ENCODE measurements at places on chromosomes 2 and 18.

DNA sequence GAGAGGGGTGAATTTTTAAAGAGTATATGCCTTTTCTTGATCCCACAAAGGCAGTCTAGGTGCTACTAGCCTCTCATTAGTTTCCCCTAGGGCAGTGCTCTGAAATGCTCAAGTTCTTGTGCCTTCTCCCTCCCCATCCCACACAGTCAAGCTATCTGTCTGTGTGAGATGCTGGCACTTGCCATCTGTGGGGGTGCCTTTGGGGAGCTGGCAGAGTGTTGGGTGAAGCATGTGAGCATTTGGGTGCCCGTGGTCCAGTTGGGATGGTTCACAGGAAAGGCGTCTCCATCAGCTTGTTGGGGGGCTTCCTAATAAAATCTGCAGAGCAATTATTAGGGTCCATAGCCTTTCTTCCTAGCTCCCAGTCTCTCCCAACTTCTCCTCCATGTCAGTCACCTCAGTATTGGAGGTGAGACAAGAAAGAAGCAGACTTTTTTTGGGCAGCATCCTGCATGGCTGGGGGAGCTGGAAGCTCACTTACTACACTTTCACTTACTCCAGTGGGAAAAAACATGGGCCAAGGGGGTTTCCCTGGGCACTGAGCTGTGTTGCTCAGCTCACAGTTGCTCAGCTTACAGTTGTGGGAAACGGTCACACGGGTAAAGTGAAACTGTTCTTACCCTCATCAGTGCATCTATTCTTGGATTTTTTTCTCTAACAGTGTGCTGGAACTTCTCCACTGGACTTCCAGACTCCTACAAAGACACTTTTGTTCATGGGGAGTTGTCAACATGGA is 29.3 kb downstream of the COLEC11 start:
- DNase-seq = no peak

GRCh38 chr2:24076849-24077534 is 866 bp upstream of the SF3B6 start:
- no peak for DNase-seq

DNA sequence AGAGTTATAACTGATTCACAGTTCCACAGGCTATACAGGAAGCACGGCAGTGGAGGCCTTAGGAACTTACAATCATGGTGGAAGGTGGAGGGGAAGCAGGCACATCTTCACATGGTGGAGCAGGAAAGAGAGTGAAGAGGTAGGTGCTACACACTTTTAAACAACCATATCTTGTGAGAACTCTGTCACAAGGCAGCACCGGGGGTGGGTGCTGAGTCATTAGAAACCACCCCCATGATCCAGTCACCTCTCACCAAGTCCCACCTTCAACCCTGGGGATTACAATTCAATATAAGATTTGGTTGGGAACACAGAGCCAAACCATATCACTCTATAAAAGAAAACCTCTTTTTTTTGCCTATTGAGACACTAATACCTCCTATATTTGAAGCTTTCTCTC is 1108.5 kb upstream of the CDH2 start:
- DNase-seq = no peak

DNA sequence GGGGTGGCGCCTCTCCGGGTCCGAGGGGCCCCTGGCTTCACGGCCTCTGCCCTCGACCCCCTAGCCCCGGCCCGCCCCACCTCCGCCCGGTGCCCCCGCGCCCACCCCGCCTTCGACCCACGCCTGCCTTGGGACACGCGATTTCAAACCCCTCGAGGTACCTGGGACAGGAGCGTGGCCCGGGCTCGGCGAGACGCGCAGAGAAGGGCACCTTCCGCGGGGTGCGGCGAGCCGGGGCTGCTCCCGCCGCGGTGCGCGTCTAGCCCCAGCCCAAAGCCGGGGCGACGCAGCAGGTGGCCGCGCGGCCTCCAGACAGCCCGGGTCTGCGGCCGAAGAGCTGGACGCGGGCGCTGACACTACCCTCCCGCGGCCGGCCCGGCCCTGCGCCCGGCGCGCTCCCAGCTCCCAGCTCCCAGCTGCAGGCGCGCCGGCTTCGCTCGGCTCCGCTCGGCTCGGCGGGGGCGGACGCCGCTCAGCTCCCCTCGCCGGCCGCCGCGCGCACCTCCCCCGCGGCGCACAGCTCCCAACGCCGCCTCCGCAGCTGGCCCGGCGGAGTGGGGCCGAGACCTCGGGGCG is at the start of gene CRACDL:
Gene CRACDL (minus strand): TSS at position 449 of the 576 bp plus-strand sequence. CDS start 89,425 bp downstream, outside the sequence.
- no peak for DNase-seq

Measured in NCI-H748 treated with DMSO at 0.1 percent for 48 hours (cell line).